ENCODE measurements at places on chromosomes 6 and 20.

DNA sequence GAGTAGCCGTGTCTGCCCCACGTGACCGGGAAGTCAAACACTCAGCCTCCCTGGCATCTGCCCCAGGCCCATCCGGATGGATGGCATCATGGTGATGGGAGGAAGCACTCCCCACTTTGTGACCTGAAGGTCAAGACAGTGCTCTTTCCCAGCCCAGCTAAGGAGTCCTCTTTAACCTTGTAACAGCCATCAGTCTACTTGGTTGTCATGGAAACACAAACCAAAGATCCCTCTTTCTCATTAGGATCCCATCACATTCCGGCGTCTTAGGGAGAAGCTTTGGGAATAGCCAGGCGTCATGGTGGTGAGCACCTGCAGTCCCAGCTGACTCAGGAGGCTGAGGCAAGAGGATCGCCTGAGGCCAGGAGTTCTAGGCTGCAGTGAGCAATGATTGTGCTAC is 90.9 kb upstream of the FOXC1 start:
- DNase-seq, result no peak

DNA sequence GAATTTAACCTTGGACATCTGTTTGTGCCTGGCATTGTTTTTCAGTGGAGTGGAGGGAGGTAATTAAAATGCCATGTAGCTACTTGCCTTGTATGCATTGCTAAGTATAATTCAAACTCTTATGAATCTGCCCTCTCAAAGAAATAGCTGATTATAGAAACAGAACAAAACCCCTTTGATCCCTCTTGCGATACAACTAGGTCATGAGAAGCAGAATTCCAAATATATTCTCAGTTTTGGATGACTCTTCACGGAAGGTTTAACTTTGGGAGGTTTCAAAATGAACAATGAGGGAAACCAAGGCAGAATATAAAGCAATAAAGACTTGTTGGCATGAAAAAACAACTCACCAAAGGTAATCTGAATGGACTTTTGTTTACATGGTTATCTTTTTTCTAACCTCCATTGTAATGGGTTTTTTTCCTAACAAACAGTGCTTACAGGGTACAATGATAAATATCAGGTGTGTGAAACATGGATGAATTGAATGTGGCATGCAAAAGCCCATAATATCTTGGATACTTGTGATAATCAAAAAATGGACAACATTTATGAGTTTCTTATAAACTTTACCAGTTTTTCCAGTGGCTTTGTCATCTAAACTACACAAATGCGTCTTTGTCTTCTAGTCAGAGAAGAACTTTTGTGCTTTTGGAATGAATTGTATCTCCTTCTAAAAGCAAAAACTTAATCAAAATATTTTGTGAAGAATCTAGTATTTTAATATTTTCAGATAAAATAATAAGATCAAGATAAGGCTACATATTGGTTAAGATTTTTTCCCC is 15.7 kb upstream of the HEY2 start:
- no peak for DNase-seq

- no peak for DNase-seq
Measured at GRCh38 chr6:134584847-134585516, 267.1 kb upstream of the SGK1 start.

DNA sequence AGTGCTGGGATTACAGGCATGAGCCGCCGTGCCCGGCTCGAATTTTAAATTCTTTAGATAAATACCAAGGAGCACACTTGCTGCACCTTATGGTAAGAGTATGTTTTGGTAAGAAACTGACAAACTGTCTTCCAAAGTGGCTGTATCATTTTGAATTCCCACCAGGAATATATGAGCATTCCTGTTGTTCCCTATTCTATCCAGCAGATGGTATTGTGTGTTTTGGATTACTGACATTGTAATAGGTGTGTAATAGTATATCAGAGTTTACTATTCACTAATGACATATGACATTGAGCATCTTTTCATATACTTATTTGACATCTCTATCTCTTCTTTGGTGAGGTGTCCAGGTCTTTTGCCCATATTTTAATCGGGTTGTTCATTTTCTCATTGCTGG is 40.5 kb downstream of the TGM6 start:
- no peak for DNase-seq

GRCh38 chr20:56940466-56940865 is 311.4 kb downstream of the TFAP2C start:
- DNase-seq, result no peak

DNA sequence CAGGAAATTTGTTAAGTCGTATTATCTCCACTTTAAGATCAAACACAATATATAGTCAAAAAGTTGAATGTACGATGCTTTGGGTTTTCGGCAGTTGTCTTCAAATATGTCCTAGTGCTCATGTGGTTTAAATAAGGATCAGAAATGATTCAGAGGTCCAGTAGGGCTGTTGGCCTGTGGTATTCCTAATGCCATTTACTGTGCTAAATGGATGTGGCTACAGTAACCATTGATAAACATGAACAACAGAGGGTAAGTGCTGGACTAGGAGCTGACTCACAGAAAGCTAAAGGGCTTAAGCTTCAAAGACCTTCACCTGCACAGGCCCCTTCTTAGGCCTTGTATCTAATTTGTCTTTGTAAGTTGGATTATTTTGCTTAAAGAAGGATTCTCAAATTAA is 80.5 kb upstream of the TPD52L1 start:
- no peak for DNase-seq

- no peak for DNase-seq
Measured at GRCh38 chr6:43120944-43121913, 45.1 kb downstream of the PTK7 start.

DNA sequence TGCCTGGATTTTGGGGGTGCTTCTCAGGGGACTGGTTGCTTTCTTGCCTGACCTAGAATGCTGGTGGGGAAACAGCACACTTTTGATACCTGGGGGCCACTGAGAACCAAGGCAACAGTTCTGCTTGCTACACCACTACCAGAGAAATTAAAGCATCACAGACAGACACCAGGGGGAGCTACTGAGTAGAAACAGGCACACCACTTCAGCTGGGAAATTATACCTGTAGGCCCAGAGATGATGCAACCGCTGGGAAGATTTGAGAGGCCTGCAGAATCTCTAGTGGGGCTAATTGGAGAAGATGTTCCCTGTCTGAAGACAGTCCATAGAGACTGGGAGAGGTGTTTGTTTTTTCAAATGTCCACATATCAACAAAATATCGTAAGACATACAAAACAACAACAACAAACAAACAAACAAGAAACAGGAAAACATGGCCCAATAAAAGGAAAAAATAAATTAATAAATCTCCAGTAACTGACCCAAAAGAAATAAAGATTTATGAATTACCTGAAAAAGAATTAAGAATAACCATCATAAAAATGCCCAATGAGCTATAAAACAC is 129.4 kb upstream of the RIN2 start:
- DNase-seq, result no peak

DNA sequence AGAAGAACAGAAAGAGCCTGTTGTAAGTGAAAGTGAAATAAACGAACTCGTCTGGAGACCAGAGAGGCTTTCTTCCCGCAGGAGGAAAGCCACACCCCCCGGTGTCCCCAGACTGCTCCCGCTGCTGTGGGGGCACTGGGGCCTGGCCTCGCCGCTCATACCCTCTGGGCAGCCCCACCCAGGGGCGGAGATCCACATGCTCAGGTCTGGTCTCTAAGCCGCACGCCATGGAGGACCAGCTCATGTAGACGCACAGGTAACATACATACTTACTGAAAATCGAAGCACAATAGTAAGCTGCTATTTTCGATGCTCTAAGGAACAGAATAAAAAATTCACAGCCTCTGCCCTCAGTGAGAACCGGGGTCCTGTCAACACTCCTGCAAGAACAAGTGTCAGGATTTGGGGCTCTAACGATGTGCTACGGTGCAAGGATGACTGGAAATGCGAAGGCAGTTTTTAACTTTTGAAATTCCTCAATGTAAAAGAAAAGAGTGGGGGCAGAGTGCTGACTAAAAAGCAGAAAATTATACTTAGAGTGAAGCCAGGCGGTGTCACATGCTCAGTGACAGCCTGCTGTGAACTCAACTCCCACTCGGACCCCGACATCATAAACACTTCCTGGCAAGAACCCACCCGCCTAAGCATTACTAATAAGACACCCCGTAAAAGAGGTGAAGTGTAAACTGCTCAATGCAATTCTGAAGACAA is 110.5 kb downstream of the IRF4 start:
- no peak for DNase-seq

- no peak for DNase-seq
Measured at GRCh38 chr20:17943343-17943742, 25.3 kb downstream of the SNX5 start.

DNA sequence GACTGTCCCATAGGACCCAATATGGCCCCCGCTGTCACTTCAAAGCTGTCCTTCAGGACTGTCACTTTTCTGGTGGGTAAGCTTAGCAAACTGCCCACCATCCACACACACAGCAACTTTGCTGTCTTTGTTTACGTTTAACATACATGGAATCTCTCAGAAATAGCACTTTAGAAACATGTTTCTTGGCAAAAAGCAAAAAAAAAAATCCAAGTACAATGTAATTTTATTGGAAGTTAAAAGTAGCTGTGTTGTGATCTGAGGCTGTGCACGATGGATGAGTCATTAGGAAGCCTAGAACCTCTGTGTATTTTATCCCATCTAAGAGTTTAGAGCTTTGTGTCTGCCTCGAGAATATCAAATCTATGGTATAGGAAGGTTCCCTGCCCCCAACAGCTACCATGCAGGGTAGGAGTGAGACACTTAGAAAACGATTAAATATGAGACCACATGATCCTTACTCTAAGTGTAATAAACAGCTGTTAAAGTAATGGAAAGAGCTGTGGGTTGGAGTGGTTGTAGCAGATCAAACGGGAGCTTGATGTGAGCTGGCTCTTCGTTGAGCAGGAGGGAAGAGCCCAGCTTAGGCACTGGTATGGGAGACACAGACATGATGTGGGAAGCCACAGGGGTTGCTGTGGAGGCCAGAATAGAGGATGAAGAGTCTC is 119.5 kb downstream of the PLEKHG1 start:
- no peak for DNase-seq

- no peak for DNase-seq
Measured at GRCh38 chr6:80174900-80175572, 68.6 kb downstream of the BCKDHB start.

- DNase-seq, result no peak
Measured at GRCh38 chr20:11797156-11797555, 120.5 kb upstream of the BTBD3 start.

DNA sequence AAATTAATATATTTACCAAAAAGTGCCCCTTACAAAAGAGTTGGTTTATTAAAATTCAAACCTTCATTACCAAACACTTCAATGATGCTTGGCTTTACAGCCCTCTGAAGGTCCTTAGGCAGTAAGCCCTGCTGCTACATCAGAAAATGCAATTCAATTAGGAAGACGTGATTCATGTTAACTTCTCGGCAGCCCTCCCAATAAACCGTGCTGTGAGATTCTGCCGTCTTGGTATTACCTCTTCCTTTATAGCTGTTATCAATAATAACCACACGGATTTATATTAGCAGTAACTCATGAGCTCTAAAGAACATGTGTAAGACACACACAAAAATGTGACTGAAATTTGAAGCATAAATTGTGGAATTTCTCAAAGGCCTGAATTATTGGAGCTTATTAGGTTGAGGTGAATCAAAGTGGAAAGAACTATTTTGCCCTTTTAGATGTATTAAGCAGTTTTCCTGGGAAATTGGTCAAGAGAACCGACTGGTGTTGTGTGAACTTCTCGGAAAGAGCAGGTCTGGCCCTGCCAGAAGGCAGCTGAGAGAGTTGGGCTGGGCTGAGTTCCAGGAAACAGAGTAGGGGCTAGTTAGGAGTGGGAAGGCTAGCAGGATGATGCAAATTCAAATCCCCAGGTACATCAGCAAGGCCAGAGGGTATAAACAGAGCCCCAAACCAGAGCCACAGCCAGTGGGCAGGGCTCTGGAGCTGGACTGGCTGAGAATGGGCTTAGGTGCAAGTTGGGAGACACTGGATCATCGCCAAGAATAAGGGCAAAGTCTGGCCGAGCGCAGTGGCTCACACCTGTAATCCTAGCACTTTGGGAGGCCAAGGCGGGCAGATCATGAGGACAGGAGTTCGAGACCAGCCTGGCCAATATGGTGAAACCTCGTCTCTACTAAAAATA is 33.1 kb downstream of the FGD2 start:
- DNase-seq, result no peak

GRCh38 chr20:48827855-48828733 is at the start of gene PREX1:
Gene PREX1, minus strand, starts transcription at chr20:48827999. Its CDS starts 139 bp downstream, at chr20:48827860.
- DNase-seq, result no peak

DNA sequence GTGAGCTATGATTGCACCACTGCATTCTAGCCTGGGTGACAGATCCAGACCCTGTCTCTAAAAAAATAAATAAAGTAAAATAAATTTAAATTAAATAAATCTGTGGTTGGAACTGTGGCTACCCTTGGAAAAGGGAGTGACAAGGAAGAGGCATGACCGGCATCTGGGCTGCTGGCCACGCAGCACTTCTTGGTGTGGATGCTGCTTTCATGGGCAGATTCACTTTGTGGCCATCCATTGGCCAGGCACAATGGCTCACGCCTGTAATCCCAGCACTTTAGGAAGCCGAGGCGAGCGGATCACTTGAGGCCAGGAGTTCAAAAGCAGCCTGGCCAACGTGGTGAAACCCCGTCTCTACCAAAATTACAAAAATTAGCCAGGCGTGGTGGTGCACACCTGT is 16.1 kb downstream of the EBF4 start:
- no peak for DNase-seq

DNA sequence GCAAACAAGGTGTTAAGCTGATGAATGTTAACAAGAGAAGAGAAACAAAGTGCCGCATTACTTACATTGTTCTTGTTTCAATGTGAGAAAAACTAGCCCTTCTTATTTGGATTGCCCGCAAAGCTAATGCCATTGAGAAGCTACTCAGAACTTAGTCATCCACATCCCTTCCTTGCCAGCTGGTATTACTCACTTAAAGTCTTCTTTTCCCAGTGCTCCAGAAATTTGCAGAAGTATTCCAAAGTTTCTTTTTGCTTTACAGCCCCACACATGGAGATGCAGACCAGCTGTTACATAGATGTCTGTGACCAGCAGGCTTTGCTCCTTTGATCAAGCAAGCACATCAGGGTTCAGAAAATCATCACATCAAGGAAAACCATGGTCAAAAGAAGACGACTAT is 529.0 kb downstream of the TBC1D32 start:
- no peak for DNase-seq

DNA sequence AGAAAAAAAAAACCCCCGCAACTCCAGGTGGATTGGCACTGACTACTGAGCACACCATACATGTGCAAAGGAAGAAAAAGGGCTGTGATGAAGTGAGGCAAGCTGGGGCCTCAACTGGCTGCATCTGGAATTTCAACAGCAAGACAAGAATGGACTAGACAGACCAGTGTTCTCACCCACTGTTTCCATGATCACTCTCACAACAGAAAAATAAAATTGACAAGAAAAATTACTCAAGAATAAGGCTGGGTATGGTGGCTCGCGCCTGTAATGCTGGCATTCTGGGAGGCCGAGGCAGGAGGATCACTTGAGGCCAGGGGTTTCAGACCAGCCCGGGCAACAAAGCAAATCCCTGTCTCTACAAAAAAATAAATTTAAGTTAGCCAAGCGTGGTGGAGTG is 18.8 kb downstream of the ZNF217 start:
- no peak for DNase-seq

DNA sequence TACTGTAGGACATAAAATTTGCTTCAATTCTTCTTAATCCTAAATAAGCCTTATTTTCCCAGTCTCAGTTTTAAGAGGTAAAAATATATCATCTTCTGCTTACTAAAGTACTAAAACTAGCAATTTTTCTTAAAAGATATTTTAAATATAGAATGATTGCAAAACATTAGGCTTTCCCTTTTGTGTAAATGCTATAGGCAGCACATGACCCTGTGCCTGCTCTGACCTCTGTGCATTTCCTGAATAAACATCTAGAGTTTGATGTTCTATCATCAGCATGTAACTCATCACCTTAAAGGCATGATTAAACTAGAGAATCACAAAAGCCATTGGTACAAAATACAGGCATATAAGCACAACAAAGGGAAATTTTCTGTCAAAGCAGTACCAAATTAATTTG is 422.7 kb downstream of the TFAP2B start:
- DNase-seq, result no peak

All from esophagus squamous epithelium (tissue), 5 donors.